Glutamatergic neuron (in vitro differentiated cells): ENCODE measurements at places on chromosomes 12 and 14.

- no peak for DNase-seq
- H3K4me1 ChIP-seq, result no peaks in the 10 kb centered on the region
- no peak overlapping the region for H3K4me3 ChIP-seq
Measured at GRCh38 chr12:14952299-14952921, 9.0 kb downstream of the ARHGDIB start.

GRCh38 chr12:98998697-98999299, 353.7 kb downstream of the APAF1 start:
- H3K27ac ChIP-seq, result no peak overlapping the region
- no peak overlapping the region for H3K4me3 ChIP-seq

DNA sequence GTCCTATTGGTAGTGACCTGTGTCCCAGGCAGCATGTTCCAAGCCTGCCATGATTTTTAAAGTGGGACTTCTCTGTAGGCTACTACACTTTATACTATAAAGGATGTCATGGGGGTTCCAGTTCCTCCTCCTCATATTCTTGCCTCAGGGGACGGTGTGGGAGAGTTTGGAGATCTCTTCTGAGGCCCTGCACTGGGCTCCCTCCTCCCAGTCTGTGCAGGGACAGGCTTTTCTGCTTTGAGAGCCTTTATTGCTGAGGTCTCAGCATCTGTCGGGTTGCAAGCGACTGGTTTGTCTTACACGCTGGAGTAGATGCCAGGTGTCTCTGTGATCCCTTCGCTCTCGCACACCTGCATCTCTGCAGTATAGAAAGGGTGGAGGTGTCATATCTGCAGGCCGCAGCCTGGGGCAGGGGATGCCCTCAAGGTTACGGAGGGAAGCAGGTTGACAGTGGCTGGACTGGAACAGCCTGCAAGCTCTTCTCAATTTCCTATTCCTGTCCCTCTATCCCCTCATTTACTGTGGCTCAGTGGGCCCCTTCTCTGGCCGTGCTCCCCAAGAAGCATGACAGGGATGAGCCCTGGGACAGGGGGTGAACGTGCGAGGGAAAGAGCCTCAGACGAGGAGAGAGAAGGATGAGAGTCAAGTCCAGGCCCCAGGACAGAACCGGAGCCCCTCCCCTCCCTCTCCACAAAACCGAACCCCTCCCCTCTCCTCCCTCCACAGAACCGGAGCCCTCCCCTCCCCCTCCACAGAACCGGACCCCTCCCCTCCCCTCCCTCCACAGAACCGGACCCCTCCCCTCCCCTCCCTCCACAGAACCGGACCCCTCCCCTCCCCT, 51.3 kb downstream of the SLC6A12 start:
- peak overlapping the region; percentile 72 for H3K27ac ChIP-seq
- peaks cover 5% of the 10 kb centered on the region for H3K36me3 ChIP-seq
- H3K4me1 ChIP-seq, result peaks cover 50% of the 10 kb centered on the region
- no peak overlapping the region for H3K4me3 ChIP-seq

DNA sequence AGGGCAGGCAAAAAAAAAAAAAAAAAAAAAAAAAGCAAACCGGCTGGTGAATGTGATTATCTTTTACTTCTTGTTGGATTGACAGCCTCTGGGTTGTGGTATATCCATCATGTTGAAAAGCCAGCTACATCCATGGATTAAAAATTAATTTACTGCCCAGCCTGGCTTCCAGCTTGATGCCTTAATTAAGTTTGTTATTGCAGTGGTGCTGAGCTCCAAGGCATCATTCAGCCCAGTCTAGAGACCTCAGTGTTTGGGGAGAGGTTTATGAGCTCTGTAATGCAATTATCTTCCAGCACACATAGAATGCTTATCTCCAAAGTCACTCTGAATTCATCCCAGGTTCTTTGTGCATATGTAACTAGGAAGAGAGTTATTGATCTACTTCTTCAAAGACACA, 114.8 kb downstream of the RIMBP2 start:
- H3K27ac ChIP-seq, result no peak overlapping the region
- H3K36me3 ChIP-seq, result no peaks in the 10 kb centered on the region

DNA sequence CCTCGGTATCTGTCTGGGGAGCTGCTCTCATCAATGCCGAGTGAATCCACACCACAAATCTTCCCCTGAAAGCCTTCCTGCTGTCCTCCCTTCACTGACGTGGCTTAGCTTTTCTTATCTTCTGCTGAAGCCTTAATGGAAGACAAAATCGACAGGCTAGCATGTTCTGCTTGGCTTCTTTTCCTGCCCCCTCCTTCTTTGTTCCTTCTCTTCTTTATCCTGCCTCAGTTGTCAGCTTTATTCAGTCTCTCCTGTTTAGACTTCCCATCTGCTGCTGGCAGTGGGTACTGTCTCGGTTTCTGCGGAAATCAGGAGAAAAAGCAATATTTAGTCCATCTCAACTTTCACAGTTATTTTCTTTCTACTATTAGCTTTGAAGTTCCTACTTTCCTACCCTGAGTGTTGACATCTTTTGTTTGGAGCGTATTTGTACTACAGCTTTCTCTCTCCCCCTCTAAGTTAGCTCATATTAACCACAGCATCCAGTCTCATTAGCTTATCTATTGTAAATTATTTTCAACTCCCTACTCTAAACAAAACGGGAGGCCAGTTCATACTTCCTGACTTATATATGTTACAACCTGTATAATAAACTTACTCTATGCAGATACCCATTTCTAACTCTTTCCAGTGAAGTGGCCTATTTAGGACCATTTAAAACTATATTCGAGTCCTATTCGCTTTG, 226.0 kb downstream of the DACT1 start:
- no peak for DNase-seq
- H3K4me3 ChIP-seq, result no peak overlapping the region
- H3K27me3 ChIP-seq, result peaks cover 2% of the 10 kb centered on the region

GRCh38 chr12:131365821-131366260, 345.0 kb upstream of the SFSWAP start:
- no peak for DNase-seq
- H3K4me1 ChIP-seq, result no peaks in the 10 kb centered on the region
- peaks cover 9% of the 10 kb centered on the region for H3K27me3 ChIP-seq
- no peak overlapping the region for H3K27ac ChIP-seq
- H3K4me3 ChIP-seq, result no peak overlapping the region
- peaks cover 4% of the 10 kb centered on the region for H3K36me3 ChIP-seq

DNA sequence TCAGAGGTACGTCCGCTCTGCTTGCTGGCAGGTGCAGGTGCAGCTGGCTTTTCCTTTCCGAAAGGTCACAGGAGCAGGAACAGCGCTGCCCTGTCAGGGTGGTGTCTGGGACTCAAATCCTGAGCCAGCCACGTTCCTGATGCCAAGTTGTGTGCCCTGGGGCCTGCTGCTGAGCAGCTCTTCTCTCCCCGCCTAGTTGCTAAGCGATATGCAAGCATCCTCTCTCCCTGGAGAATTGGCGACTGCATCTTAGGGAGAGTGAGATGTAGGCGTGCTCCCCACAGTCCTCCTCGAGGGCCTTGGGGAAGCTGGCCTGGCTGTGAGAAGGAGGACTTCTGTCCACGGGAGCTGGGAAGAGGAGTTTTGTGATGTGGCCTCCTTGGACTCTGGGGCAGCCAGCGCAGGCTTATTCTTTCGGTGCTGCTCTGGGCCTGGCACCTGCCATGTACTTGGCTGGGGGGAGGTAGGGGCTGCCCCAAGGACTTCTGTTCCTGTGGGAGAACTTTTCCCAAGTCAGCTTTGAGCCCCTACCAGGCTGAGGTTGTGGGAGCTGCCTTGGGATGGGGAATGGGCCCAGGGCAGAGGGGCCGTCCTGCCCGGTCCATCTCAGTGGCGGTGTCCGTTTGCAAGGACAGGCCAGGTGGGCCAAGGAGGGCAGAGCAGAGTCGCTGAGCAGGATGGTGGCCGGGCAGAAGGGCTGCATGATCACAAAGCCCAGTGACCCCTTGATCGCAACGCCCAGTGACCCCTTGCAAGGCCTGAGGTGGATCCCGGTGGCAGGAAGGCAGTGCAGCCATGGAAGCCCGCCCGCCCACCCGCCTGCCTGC, 183.5 kb downstream of the ADGRD1 start:
- H3K36me3 ChIP-seq, result no peaks in the 10 kb centered on the region
- no peak overlapping the region for H3K27ac ChIP-seq
- H3K27me3 ChIP-seq, result peaks cover 2% of the 10 kb centered on the region
- no peak for DNase-seq
- no peak overlapping the region for H3K4me3 ChIP-seq

- H3K4me3 ChIP-seq, result no peak overlapping the region
- peaks cover 1% of the 10 kb centered on the region for H3K27me3 ChIP-seq
Measured at GRCh38 chr12:114275086-114275485, 130.9 kb downstream of the TBX5 start.

GRCh38 chr14:88045705-88046104, 40.8 kb downstream of the GPR65 start:
- no peak for DNase-seq
- no peak overlapping the region for H3K27ac ChIP-seq
- H3K36me3 ChIP-seq, result no peaks in the 10 kb centered on the region
- no peaks in the 10 kb centered on the region for H3K27me3 ChIP-seq
- H3K4me3 ChIP-seq, result no peak overlapping the region

DNA sequence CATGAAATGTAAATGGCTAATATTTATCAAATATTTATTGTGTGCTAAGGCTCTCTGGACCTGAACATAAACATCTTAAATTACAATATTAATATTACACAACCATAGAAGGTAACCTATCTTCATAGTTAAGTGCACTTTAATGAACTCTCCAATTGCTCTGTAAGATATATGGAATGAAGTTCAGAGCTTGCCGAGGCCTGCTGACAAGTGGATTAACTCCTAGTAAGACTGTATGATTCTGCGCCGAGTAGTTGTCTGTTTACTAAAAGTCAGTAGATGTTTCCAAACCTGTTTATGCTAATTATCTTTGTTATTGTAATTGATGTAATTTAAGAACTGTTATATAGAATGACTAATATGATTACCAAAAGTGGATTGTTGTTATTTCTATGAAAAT, 77.2 kb downstream of the PTPRR start:
- no peak overlapping the region for H3K27ac ChIP-seq
- no peak overlapping the region for H3K4me3 ChIP-seq
- no peaks in the 10 kb centered on the region for H3K36me3 ChIP-seq
- no peaks in the 10 kb centered on the region for H3K4me1 ChIP-seq
- H3K27me3 ChIP-seq, result peaks cover 3% of the 10 kb centered on the region
- no peak for DNase-seq

DNA sequence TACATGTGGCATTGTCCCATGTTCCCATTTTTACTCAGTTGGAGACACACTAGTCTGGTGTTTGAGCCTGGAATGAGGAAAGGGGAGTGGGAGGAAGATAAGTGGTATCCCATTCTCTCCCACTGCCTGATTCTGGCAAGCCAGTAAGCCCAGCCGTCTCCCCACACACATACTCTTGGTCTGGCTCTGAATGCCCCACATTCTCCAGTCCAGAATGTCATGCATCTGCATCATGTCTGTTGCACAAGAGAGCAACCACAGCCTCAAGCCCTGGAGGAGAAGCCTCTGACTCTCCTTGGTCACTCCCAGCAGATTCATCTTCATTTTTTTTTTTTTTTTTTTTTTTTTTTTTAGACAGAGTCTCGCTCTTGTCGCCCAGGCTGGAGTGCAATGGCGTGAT, 48.0 kb downstream of the DRAM1 start:
- H3K36me3 ChIP-seq, result no peaks in the 10 kb centered on the region
- no peak overlapping the region for H3K27ac ChIP-seq
- H3K4me1 ChIP-seq, result no peaks in the 10 kb centered on the region

DNA sequence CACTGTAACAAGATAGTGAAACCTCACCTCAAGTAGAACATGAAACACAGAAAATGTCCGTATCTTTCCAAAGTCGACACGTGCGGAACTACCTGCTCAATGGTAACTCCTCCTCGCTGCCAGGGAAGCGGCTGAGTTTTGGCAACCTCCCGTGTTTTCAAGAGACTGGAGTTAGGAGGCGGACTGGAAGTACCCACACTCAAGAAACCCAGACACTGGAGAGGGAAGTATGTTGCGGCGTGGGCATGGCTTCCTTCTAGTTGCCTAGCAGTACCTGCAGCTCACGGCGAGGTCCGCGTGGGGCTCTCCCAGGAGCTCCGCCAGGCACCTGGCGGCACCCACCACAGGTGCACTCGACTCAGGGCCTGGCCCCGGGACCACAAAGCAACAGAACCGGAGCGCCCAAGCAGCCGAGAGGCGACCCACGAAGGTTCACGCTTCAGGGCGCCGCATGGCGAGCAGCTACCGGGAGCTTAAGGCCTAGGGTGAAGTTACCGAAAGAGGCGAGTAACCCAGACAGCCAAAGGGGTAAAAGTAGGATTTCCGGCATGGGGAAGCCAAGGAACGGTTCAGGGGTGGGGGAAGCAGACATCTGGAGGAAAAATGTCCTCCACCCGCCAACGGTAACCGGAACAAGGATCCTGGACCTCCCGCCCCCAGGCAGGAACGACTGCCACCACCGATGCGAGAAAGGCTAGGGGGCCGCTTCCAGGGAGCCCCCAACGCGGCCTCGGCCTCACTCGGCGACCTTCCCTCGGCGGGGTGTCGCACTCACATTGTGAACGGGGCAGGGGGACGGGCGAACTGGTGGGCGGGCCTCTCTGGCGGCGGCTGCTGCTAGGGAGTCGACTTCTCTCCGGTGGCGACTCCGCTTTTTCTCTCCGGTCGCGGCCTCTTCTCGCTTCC, 608 bp downstream of the PTGES3 start:
- peak overlapping the region; percentile 99 for H3K4me3 ChIP-seq
- H3K4me1 ChIP-seq, result peaks cover 10% of the 10 kb centered on the region
- no peaks in the 10 kb centered on the region for H3K36me3 ChIP-seq
- H3K27me3 ChIP-seq, result peaks cover 7% of the 10 kb centered on the region
- peak overlapping the region; percentile 98 for H3K27ac ChIP-seq

- DNase-seq, result no peak
- H3K27me3 ChIP-seq, result no peaks in the 10 kb centered on the region
- H3K27ac ChIP-seq, result no peak overlapping the region
- no peak overlapping the region for H3K4me3 ChIP-seq
- H3K4me1 ChIP-seq, result no peaks in the 10 kb centered on the region
Measured at GRCh38 chr12:34396006-34396860, 373.9 kb downstream of the ALG10 start.

DNA sequence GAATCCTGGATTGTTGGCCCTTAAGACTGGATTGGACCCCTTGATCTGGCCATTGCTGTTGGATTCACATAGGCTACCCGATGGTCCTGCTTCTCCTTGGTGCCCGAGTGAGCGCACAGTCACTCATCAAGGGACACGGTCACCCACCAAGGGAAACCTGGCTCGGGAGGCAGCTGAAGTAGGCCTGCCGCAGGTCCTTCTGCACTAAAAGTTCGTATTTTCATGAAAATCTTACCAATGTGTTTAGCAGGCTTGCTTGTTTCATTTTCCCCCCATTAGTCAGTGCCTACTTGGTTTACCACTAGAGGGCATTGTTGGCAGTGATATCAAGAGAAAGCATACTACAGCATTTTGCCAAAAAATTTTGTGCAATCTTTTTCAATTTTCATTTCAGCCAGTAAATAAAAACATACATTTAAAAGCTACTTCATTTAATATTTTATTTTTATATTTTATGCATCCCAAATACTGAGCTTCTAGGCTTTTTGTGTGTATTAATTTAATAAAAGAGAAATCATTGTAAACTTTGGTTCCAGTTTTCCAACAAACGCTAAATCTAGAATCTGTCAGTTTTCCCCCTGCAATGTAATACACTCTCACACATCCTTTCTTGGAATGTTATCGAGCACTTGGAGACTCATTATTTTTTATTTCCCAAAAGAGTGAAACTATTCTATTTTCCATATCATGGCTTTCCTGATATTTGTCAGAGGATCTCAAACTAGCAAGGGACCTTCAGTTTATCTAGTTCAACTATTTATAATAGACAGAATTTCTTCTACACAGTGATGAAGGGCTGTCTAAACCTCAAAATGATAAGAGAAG, 116.7 kb downstream of the LMNTD1 start:
- H3K4me1 ChIP-seq, result peaks cover 24% of the 10 kb centered on the region
- H3K27me3 ChIP-seq, result no peaks in the 10 kb centered on the region
- no peak overlapping the region for H3K4me3 ChIP-seq
- no peak overlapping the region for H3K27ac ChIP-seq
- DNase-seq, result no peak
- no peaks in the 10 kb centered on the region for H3K36me3 ChIP-seq
